ENCODE measurements at places on chromosomes 11 and 22. TPM values are rescaled to one million over a fixed set of nuclear protein-coding genes. Genes with fewer than 3 reads are reported as not detected.

OR5AP2 gene
- not detected for total RNA-seq

OR2AT4 gene
- not detected for total RNA-seq

CLMP gene
- total RNA-seq = 0.66 TPM

NECTIN1 gene
- total RNA-seq = 0.46 TPM

VPREB1 gene
- not detected for total RNA-seq

CHORDC1 gene
- 47.9 TPM for total RNA-seq

Measured in activated naive CD4-positive, alpha-beta T cell treated with anti-CD3 and anti-CD28 coated beads, Interleukin-2, amount 10 ng/mL, durations not matched to agents 5 hours and 36 hours (primary cell).